ENCODE measurements at places on chromosomes 6 and 20.
A peak's percentile ranks its signal among the peaks of the same experiment; 100 is the strongest.

GRCh38 chr6:67633058-67633457 is 1002.0 kb upstream of the ADGRB3 start:
- DNase-seq, result no peak

- DNase-seq, result no peak
Observed at GRCh38 chr6:139763468-139764210, 389.2 kb upstream of the CITED2 start.

DNA sequence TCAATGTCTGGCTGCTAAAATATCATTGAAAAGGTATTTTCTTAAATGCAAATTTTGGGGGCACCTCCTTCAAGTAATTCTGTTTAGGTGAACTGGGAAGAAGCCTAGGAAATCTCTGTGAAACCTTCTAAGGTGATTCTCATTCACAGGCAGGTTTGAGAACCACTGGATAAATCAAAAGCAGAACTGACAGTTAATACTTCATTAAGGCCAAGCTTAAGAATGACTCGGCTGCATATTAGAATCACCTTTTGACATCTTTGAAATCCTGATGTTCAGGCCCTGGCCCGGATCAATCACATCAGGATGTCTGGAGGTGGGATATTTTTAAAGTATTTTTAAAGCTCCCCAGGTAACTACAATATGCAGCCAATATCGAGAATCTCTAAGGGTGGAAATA is 50.6 kb downstream of the FKBP1C start:
- DNase-seq, result no peak

- DNase-seq, result no peak
Observed at GRCh38 chr20:4320291-4320690, 304.9 kb upstream of the RNF24 start.

GRCh38 chr6:4059115-4059777 is 19.7 kb downstream of the FAM217A start:
- DNase-seq, result peak; percentile 80

DNA sequence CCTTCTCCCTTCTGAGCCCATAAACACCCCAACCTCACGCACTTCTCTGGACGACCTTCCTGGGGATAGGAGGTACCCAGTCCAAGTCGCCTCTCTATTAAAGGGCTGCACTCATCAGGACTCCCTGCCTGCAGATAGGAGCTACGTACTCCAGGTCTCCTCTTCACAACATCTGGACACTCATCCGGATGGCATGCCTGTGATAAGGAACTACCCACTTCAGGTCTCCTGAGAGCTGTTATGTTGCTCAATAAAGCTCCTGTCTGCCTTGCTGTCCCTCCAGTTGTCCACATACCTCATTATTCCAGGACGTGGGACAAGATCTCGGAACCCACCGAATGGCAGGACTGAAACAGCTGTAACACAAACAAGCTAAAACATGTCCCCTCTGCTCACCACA is 548.0 kb downstream of the TBC1D32 start:
- DNase-seq, result no peak

- DNase-seq, result no peak
Observed at GRCh38 chr6:4349323-4349722, 213.9 kb upstream of the ECI2 start.

DNA sequence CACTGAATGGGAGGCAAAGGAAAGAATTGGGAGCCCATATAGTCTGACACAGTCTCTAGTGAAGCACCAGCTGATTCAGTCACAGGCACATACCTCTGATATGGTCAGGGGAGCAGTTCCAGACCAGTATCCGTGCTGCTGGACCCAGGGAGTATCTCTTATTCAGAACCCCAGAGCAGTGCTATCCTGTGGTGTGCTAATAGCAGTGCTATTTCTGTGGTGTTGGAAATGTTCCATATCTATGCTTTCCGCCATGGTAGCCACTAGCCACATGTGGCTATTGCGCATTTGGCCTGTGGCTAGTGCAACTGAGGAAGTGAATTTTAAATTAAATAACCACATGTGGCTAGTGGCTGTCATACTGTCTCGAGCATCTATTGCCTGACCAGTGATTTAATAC is 11.0 kb downstream of the SCUBE3 start:
- no peak for DNase-seq

- peak; percentile 51 for DNase-seq
Observed at GRCh38 chr20:51172558-51173428, 149.9 kb upstream of the KCNG1 start.

- DNase-seq, result no peak
Observed at GRCh38 chr6:29676981-29677601, 3.9 kb downstream of the ZFP57 start.

GRCh38 chr6:75882734-75883133 is 133.7 kb downstream of the MYO6 start:
- no peak for DNase-seq

- no peak for DNase-seq
Observed at GRCh38 chr6:71072508-71072907, 115.6 kb upstream of the B3GAT2 start.

DNA sequence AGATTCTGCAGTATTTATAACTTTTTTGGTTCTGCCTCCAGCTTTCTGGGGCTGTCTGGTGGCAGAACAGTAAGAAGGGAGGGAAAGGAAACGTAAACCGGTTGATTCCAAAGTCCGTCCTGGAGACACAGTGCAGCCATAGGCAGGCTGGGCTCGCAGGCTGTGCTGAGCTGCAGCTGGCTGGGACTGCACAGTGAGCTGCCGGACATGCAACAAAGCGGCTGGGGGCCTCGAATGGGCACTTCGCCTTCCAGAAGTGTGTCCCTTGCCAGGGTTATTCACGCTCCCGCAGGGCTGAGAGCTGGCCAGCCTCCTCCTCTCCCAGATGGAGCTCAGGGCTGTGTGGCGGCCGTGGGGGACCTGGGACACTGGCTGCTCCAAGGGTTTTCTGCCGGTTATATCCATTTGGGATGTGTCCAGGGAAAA is 78.1 kb upstream of the CD93 start:
- DNase-seq, result no peak

DNA sequence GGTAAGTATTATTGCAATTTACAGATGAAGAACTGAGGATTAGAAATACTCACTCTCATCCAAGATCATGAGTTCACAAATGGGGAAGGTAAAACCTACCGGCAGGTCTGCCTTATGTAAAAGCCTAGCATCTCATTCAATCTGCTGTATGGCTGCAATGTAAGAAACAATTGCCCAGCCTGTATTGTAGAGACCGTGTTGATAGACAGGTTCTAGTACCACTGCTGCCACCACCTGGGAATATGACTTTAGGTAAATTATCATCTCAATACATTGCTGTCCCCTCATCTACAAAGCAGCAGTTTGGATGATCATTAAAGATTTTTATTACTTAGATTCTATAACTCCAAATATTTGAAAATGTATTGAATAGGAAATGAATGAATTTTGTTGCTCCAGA is 23.3 kb upstream of the ARHGAP18 start:
- no peak for DNase-seq

GRCh38 chr20:21381619-21382018 is 15.7 kb downstream of the NKX2-4 start:
- DNase-seq, result no peak

GRCh38 chr20:20608041-20608440 is 104.4 kb downstream of the RALGAPA2 start:
- DNase-seq, result no peak

- peak; percentile 85 for DNase-seq
Observed at GRCh38 chr6:169340395-169340794, 86.7 kb upstream of the THBS2 start.

DNA sequence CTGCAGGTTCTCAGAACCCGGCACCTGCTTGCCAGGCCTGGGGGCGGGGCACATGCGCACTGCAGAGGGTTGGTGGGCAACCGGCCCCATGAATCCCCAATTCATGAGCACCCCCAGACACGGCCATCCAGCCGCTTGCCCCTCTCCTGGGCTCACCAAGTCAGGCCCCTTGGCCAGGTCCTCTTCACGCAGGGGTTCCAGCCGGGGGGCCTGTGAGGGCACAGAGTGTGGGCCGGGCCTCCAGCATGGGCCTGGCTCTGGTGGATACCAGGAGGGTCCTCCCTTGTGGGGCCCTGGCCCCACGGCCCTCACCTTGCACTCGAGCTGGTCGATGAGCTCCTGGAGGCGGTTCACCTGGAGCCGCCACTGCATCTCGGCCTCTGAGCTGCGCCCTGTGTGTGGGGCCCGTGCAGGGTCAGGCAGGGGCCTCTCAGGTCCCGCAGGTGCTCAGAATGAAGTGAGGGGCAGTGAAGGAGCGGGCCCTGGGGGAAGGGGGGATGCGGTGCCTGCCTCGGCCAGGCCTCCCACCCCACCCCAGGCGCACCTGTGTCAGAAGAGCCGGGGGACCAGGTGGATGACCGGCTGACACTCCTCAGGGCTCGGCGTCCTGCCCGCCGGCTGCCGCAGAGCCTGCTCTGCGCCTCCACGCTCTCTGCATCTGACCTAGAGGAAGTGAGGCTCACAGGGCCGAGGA is 2.6 kb upstream of the C20orf144 start:
- DNase-seq, result peak; percentile 86

DNA sequence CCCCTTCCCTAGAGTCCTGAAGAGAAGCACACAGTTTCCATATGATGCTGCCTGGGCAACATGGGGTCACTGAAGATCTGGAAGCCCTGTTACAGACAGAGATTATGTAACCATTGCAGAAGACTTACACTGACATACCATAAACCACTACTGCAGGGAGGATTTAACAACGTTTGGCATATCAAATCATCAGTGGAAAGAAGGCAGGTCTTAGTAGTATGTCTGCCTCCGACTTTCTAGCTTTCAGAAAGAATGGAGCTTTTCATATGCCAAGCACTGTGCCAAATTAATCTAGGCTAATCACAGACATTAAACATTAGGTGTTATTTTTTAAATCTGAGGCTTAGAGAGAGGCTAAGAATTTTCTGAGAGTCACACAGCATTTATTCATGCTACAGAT is 144.3 kb downstream of the ADGRB3 start:
- no peak for DNase-seq

DNA sequence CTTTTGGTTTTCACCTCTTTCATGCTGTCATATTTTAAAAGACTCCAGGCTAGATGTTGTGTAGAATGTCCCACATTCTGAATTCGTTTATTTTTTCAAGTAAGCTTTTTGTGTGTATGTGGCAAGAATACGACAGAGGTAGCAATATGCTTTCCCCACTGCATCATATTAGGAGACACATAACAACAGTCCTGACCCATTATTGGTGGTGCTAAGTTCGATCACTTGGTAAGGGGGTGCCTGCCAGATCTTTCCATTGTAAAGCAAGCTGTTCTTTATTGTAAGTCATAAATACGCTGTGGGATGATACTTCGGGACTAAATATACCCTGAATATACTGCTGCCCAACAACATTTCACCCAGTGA is 588 bp upstream of the NCOA3 start:
- no peak for DNase-seq

DNA sequence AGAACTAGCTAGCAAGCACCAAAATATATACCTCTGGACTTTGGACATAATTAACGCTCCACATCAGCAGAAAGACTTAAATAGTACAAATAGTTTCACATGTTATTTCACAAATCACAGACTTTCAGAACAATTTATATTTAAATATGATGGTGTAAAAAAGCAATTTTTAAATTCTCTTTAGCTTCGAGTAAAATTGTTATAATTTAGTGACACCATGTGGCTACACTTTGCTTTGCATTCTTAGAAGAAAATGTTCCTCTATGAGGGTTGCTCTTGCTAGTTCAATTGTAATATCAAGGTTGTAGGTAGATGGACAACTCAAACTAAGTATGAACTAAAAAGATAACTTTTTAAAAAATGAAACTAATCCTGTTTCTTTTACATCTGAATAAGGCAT is 69.0 kb downstream of the BTBD9 start:
- no peak for DNase-seq

- DNase-seq, result no peak
Observed at GRCh38 chr6:68633972-68634725, 933 bp upstream of the ADGRB3 start.

- DNase-seq, result no peak
Observed at GRCh38 chr20:33133373-33133941, 34.5 kb upstream of the BPIFA2 start.

DNA sequence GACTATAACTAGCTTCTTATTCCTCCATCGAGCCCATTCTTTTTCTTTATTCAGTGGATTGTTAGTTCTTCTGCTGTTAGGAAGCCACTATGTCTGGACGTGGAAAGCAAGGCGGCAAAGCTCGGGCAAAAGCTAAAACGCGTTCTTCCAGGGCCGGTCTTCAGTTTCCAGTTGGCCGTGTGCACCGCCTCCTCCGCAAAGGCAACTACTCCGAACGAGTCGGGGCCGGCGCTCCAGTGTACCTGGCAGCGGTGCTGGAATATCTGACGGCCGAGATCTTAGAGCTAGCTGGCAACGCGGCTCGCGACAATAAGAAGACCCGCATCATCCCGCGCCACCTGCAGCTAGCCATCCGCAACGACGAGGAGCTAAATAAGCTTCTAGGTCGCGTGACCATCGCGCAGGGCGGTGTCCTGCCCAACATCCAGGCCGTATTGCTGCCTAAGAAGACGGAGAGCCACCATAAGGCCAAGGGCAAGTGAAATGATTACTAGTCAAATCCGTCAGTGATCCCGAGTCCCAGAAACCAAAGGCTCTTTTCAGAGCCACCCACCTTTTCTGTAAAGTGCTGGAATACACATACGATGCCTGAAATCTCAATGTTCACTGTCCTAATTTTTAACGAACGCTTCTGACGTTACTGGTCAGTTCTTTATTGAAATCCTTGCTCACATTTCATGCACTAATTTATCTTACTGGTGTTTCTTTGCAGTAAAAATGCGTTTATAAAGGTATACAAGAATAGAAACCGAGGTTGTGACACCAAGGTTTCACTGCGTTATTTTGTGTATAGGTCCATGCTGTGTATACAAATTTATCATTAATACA is 129.9 kb downstream of the HFE start:
- DNase-seq, result peak; percentile 77

GRCh38 chr6:71332012-71332411 is 43.4 kb downstream of the OGFRL1 start:
- DNase-seq, result no peak

DNA sequence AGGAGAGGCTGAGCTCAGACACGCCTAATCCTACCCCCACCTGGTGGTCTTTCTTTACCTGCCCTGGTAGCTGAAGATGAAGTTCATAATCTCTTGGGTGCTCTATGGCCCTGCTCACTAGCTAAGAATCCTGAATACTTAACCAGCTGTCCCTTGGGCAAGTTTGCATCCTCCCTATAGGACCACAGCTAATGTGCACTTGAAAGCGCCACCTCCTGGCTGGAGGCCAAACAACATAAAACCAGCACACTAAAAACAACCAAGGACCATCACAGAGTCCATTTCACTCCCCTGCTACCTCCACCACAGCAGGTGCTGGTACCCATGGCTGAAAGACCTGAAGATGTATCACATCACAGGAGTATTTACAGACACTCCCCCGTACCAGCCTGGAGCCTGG is 155.5 kb upstream of the SLC24A3 start:
- DNase-seq, result no peak

- DNase-seq, result peak; percentile 78
Observed at GRCh38 chr20:49505518-49505917, 23.1 kb upstream of the KCNB1 start.

DNA sequence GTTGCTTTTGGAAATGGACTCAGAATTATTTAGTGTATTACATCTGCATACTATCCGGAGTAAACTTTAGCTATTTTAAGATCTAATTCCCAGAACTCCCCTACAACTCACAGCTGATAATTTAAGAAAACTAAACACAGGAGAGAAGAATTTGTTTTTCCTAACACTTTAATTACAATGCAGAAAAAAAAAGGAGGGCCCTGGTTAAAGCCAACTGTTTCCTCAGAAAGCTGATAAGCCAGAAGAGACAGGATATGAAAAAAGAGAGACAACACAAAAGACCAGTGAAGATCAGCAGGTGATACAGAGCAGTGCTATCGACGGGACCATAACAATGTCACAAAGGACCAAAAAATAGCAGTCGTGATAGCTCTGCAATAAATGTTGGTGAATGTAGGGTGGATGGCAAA is 5.8 kb downstream of the IFNGR1 start:
- DNase-seq, result no peak

Data from RWPE2 (cell line).